ENCODE measurements at places on chromosomes 6 and 20. TPM values are rescaled to one million over a fixed set of nuclear protein-coding genes. Genes with fewer than 3 reads are reported as not detected.

- DNase-seq, result no peak
These were observed 4.1 kb upstream of the EPB41L1 start for GRCh38 chr20:36150489-36150846.

GRCh38 chr20:62837790-62838127 lies 20.9 kb downstream of the COL9A3 start:
- no peak for DNase-seq

GRCh38 chr20:62376112-62377063 lies 9.3 kb upstream of the LAMA5 start:
- DNase-seq, result no peak

GRCh38 chr6:136592930-136593673 lies 42.9 kb upstream of the MAP7 start:
- no peak for DNase-seq

TSHZ2 gene
- total RNA-seq, result 59.6 TPM

DNA sequence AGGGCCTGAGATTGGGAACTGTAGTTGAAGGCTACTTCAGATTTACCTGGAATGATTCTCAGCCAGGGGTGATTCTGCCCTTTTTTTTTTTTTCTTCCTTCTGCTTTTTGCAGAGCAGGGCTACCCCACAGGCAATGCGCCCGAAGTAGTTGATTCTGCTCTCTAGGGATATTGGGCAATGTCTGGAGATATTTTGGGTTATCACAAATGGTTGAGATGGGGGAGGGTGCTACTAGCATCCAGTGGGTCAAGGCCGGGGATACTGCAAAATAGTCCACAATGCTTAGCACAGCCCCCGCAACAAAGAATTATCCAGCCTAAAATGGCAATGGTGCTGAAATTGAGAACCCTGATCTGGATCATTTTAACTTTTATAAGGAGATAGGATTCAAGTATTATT lies 71.2 kb upstream of the ZMYND8 start:
- no peak for DNase-seq

All from breast epithelium (tissue), 4 donors.